ENCODE measurements at places on chromosomes 7 and 10. TPM values are rescaled to one million over a fixed set of nuclear protein-coding genes. Genes with fewer than 3 reads are reported as not detected.

The PIP gene
- 6.9 TPM for total RNA-seq

The FFAR4 gene
- 2.1 TPM for total RNA-seq

The COL1A2 gene
- 859 TPM for total RNA-seq

The IFT22 gene
- 27.4 TPM for total RNA-seq

The CAV2 gene
- 210 TPM for total RNA-seq

The MIOS gene
- 31.2 TPM for total RNA-seq

The PLEKHS1 gene
- total RNA-seq = 4.7 TPM

The ZNF438 gene
- total RNA-seq = 20.1 TPM

The ELMO1 gene
- total RNA-seq = 18.2 TPM

The KLF14 gene
- not detected for total RNA-seq

The LRMDA gene
- total RNA-seq = 16.3 TPM

The CYP2E1 gene
- 0.68 TPM for total RNA-seq

The GFRA1 gene
- 1.9 TPM for total RNA-seq

The CD36 gene
- total RNA-seq = 137 TPM

The ALOX5 gene
- 145 TPM for total RNA-seq

The HTR5A gene
- not detected for total RNA-seq

The ZNRF2 gene
- total RNA-seq = 19.5 TPM
